ENCODE measurements at places on chromosomes 6 and 20.

DNA sequence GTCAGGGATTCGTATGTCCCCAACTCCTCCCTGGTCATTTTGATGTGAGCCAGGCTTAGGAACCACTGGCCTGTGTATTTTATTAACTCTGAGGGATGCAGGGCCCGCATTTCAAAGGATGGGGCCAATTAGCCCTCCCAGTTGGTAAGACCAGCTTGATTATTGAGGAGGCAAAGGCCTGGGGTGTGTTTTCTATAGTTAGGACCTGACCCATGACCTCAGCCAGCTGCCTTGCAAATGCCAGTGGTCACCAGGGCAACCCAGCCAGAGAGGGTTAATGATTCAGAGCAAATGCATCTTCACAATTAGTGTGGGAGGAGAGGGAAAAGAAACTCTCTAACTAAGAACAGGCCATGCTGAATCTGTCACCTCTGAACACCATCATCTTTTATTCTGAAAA, 835.4 kb downstream of the MAFB start:
- peak; percentile 42 for DNase-seq

DNA sequence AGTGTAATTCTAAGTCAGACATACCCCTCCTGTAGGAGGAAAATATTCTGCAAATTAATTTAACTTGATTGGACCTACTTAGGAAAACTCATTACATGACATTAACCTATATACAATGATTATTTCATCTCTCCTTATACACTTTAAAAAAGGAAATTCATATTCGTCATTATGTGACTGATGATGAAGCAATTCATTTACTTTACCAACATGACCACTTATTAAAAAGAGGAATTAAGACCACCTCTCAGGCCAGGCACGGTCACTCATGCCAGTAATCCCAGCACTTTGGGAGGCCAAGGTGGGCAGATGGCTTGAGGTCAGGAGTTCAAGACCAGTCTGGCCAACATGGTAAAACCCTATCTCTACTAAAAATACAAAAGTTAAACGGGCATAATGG, 11.6 kb downstream of the AKIRIN2 start:
- no peak for DNase-seq

DNA sequence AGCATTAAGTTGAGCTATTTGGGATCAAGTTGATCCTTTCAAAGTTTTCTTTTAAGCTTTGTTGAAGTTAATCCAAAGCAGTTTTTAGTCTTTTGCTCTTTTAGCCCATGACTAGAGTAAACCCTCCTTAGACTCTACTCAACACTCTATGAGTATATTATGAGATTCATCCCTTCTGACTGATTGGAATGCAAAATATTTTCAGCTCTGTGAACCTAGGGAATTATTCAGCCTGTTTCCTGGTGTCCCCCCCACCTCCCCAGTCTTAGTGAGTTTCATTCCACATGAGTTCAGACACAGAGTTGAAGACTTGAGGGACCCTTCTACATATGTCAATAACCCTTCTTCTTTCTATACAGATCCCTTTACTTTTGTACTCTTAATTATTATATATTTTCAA, 413.7 kb downstream of the RFPL4B start:
- DNase-seq = no peak

- no peak for DNase-seq
Observed at GRCh38 chr6:168971549-168971948, 282.1 kb downstream of the THBS2 start.

- DNase-seq = no peak
Observed at GRCh38 chr6:158251565-158251964, 60.7 kb upstream of the TULP4 start.

DNA sequence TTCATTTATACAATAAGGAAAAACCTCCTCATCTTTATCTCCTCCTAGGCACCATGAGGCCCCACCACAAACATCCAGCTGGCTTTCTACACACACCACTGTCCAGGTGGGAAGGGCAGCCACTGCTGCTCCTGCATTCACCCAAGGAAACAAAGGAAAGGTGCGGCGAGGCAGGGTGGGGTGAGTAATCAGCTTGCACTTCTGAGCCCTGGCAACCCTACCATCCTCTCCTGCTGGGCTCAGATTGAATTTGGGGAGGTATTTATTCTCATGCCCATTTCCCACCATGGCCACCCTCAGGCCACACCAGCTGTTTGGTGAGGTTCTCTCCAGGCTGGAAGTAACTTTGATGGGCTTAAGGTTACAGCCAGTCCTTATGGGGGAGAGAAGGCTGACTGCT, 31.2 kb upstream of the SPDEF start:
- no peak for DNase-seq

All from GM10248 (cell line).